ENCODE measurements at places on chromosomes 11 and 22. TPM values are rescaled to one million over a fixed set of nuclear protein-coding genes. Genes with fewer than 3 reads are reported as not detected.

The PATE4 gene
- total RNA-seq: not detected

GRCh38 chr11:10158461-10158860 is 135.6 kb downstream of the SBF2 start:
- no peak for DNase-seq

The TRIM51 gene
- total RNA-seq: not detected

The PDE3B gene
- total RNA-seq: 2.8 TPM

- peak; percentile 18 for DNase-seq
These were observed 76.3 kb downstream of the FAM168A start for GRCh38 chr11:73521621-73522020.

- DNase-seq: no peak
These were observed 85.1 kb downstream of the BARX2 start for GRCh38 chr11:129460714-129461113.

- DNase-seq: no peak
These were observed 19.8 kb upstream of the MPZL2 start for GRCh38 chr11:118283756-118284350.

The BLID gene
- 30.6 TPM for total RNA-seq

DNA sequence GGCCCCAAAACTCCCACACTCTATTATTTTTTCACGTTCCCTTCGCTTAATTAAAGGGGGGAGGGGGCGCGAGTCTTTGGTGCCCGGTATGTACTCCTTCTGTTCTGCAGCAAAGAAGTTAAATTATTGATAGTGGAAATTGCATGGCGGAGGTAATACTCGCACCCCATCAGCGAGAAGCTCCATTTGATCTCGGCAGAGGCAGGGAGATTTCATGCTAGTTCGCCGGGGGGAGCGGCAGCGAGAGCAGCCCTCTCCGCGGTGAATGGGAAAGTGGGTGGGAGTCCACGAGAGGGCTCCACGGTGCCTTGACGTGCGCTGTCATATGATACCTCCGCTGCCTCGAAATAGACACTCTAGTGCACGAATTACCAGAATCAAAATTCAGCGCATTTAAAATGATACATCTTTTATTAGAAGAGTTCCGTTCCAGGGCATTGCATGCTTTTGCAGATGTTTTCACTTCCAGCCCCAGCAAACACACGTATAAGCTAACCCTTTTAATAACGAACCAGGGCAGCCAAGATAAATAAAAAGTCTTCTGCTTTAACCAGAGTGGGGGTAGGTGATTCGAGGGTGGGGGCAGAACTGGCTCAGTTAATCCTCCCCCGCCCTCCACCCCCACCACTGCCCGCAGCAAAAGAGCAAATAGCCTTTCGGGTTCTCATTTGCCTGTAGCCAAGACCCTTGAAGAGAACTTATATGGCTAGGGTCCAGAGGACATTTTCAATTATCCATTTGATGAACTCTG is 1.3 kb upstream of the BDNF start:
- peak; percentile 76 for DNase-seq

DNA sequence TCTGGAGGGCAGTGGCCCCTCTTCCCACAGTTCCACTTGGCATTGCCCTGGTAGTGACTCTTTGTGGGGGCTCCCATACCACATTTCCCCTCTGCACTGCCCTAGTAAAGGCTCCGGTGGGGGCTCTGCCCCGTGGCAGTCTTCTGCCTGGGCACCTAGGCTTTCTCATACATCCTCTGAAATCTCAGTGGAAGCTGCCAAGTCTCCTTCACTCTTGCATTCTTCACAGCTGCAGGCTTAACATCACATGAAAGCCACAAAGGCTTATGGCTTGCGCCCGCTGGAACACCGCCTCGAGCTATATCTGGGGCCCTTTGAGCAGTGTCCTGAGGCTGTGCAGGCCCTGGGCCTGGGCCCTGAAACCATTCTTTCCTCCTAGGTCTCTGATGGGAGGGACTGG is 25.3 kb downstream of the PLEKHB1 start:
- no peak for DNase-seq

DNA sequence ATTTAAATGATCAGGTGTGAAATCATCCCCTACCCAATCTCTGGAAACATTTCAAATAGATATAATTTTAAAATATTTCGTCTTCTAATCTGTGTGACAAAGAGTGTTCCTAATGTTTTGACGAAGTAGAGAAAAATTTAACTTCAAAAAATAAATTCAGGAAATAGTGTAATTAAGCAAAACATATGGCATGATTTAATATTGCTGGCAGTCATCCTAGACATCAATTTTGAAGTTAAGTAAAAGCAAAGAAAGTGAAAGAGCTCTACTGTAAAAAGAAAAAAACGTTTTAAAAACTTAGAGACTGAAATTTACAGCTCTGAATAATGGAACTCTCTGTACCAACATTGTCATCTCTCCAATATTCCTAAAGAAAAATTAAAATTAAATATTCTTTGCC is 1062.3 kb downstream of the LRRC4C start:
- DNase-seq: no peak

GRCh38 chr22:31625661-31626426 is 36.2 kb downstream of the PISD start:
- peak; percentile 43 for DNase-seq

- peak; percentile 57 for DNase-seq
These were observed 921 bp downstream of the C1QTNF5 start for GRCh38 chr11:119339589-119340334.

DNA sequence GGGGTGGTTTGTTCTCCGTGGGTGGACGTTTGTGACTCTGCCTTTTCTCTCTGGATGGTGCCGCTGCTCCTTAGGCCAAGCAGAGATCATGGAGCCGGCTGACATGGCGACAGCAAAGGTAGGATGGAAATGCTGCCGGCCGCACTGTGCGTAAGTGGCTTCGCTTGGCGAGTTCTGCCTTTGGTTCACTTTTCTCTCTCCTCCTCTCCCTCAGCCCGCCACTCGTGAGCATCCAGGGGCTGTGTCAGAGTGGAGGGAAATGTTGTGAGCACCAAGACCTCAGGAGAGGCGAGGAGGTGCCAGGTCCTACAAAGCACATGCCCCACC is 80.5 kb downstream of the GRAMD1B start:
- no peak for DNase-seq

The CSNK2A3 gene
- 4.7 TPM for total RNA-seq

The UPK2 gene
- total RNA-seq: not detected

- no peak for DNase-seq
These were observed 14.1 kb upstream of the TMPRSS6 start for GRCh38 chr22:37123649-37124048.

The ALDH3B1 gene
- total RNA-seq: 12.5 TPM

GRCh38 chr11:113014262-113015097 is 53.3 kb downstream of the NCAM1 start:
- no peak for DNase-seq

- no peak for DNase-seq
These were observed 48.8 kb upstream of the SHISAL1 start for GRCh38 chr22:44361391-44362126.

The OR52E8 gene
- total RNA-seq: not detected

DNA sequence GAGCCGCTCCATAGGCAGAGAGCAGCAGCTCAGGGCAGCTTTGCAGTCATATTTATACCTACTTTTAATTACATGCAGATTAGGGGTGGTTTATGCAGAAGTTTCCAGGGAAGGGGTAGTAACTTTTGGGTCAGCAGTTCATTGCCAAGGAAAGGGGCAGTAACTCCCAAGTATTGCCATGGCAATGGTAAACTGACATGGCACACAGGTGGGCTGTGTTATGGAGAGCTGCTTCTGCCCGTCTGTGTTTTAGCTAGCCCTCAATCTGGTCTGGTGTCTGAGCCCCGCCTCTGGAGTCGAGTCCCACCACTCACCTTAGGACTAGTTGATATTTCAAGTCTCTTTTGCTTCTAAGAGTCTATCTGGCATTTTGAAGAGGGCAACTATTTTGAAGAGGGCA is 12.2 kb upstream of the ZBTB16 start:
- no peak for DNase-seq

GRCh38 chr11:128359515-128359914 is 227.8 kb downstream of the ETS1 start:
- peak; percentile 69 for DNase-seq

GRCh38 chr11:118142809-118143208 is 9.8 kb downstream of the SCN4B start:
- no peak for DNase-seq

The SCGB1C1 gene
- not detected for total RNA-seq

GRCh38 chr22:27159016-27159415 is 501.6 kb downstream of the MIAT start:
- DNase-seq: no peak

The TSGA10IP gene
- total RNA-seq: not detected

All from fibroblast of the aortic adventitia (primary cell).